ENCODE measurements at places on chromosomes 2 and 18.
A peak's percentile ranks its signal among the peaks of the same experiment; 100 is the strongest.

GRCh38 chr18:8139127-8139527 is 470.1 kb upstream of the RAB12 start:
- ATAC-seq, result no peak

GRCh38 chr2:106184857-106185256 is 9.2 kb downstream of the UXS1 start:
- no peak for ATAC-seq

DNA sequence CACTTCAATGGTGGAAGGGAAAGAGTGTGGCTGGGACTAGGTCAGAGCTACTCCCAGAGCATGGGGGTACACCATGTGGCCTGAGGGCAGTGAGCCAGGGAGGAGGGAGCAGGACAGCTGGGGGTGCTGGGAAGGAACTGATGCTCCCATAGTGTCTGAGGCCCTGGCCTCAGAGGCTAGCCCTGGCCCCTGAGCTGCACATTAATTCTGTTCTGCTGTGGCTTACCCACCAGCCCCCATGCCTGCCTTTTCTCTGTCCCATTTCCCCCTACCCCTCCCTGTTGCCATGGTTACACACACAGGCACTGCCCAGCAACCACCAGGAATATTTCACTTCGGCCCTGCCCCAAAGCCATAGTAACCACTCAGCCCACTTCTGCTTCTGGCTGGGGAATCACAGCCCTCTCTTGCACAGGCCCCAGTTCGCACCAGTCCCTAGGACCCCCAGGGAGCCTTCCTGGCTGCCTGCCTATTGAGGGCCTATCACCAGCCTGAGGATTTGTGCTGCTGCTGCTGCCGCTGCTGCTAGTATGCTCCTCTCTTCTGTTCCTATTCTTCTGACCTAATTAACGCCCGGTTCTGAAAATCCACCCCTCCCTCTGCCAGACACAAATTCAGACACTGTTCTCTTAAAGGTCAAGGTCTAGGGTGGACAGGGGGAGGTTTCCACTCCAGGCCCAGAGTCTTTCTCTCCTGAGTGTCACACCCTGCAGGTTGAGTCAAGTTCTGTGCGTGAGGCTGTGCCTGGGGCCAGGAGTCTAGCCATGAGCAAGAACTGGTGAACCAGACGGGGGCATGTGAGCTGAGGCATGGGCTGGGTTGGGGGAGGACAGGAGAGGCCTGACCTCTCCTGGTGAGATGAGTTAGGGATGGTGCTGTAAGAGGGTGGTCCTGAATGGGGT is 87.1 kb upstream of the MCFD2 start:
- ATAC-seq, result peak; percentile 63

GRCh38 chr18:78890388-78890787 is 89.2 kb upstream of the SALL3 start:
- no peak for ATAC-seq

DNA sequence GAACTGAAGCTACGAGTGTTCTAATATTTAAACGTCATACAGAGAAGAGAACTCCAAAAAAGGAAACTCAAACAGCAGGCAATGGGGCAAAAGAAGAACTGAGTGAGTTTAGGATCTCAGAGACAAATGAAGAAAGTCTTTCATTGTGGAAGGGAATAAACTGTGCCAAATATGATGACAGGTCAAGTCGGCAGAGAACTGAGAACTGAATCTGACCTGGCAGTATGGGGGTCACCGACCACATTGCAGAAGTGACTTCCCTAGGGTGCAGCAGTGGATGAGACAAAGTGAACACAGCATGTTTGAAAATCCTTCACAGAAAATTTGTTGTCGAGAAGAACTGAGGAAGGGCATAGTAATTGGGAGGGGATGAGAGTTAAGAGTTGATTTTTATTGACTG is 55.9 kb downstream of the TTC21B start:
- ATAC-seq, result no peak

GRCh38 chr2:6676241-6676640 is 189.5 kb downstream of the CMPK2 start:
- no peak for ATAC-seq

GRCh38 chr2:239096676-239097427 is 249.0 kb downstream of the TWIST2 start:
- no peak for ATAC-seq

DNA sequence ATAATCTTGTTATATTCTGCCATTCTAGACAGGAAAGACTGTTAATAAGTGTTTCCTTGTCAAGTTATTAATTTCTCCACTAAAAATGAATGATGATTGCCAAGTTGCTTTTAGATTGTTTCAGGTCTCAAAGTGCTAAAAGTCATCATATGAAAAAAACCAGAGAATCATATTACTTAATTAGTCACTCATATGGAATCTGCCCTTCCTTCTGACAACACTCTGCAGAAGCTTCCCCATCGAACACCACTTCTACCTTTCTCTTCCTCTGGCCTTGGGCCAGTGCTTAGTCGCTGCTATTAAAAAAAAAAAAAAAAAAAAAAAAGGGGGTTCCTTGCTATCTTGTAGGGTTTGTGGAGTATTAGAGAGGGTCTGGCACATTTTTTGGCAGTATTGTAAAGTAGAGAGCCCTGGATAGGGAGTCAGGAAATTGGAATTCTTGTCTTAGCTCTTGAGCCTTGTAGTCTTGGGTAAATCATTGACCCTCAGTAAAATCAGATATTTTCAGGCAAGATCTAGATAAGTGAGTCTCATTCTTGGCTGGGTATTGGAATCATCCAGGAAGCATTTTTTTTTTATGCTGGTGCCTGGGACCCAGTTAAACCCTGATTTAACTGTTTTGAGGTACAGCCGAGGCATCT is 141.7 kb upstream of the CCDC68 start:
- peak; percentile 57 for ATAC-seq

DNA sequence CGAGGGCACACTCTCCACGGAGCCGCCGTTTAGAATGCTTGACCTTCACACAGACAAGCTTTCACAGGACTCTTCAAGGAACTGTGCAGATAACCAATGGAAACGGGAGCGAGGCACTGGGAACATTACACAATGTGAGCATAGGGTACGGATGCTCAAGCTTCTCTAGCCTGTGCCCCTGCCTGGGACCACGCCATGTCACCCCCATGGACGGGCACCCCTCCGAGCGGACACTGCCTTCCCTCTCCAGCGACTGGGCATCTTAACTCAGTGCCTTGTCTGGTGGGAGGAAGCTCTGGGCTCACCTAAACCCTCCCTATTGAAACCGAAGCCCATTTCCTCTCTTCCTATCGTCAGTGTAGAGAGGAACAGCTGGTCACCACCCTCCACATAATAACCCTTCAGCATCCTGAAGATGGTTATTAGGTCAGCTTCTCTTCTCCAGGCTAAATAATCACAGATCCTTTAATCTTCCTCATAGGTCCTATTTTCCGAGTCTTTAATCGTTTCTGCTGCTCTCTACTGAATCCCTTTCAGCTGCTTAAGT is 626.7 kb downstream of the GALR1 start:
- no peak for ATAC-seq

- peak; percentile 93 for ATAC-seq
These were observed 1077.9 kb upstream of the PIK3C3 start for GRCh38 chr18:40877096-40877495.

GRCh38 chr2:62727259-62727867 is 21.9 kb downstream of the EHBP1 start:
- ATAC-seq, result no peak

DNA sequence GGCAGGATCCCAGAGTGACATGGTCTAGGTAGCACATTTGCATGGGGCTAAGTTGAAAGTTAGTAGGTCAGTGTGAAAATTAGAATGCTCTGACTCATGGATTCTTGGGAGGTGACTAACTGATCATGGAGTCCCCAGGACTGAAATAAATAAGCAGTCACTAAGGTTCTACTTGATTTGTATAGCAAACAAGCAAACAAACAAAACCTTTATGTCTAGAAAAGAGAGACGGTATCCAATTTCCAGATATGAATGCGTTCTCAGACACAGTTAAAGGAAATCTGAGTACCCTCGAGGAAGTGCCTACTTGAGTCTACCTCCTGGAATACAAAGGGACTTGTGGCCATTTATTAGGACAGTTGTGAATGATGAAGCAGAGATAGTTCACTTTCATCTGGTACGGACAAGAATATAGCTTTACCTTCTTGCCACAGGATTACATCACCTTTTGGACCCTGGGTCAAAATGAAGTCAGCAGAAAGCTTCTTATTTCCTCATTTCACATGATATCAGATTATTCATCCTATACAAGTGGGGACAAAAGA is 54.3 kb upstream of the AGPS start:
- ATAC-seq, result peak; percentile 56

GRCh38 chr2:182038576-182038975 is 52.9 kb downstream of the PPP1R1C start:
- peak; percentile 92 for ATAC-seq

DNA sequence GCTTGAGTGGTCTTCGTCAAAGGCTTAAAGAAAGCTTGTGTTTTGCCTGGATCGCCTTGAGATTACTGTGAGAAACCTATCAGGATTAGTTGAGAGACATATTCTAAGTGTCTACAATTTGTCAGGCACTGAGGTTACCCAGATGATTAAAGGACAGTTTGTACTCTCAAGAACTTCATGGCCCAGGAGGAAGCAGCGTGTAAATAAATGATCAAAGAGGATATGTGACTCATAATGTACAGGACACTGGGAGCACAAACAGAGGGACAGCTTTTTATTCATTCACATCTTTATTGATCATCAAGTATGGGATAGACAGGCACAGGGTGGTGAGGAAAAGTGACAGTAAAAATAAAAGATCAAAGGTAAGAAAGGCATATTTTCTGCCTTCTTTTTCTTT is 152.6 kb upstream of the FSHR start:
- ATAC-seq, result no peak

DNA sequence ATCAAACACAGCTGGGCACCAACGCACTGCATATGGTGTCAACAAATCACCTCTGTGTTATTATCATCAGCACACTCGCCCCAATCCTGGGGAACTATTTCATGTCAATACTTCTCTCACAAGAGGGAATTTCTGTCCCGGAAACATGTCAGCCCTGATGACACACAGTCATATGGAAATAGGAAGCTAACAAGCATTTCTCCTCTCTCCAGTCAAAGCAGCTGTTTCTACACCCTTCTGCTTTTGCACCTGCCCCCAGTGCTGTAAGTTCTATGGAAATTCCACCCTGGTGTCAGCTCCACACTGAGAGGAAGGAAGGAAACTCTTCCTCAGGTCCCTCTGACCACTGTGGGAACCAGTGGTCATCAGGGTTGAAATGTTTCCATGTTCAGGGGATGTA is 447.6 kb upstream of the ID2 start:
- no peak for ATAC-seq

GRCh38 chr2:64019975-64020528 is 824 bp upstream of the VPS54 start:
- peak; percentile 7 for ATAC-seq

- peak; percentile 84 for ATAC-seq
These were observed 182.5 kb downstream of the C1D start for GRCh38 chr2:67880291-67880761.

DNA sequence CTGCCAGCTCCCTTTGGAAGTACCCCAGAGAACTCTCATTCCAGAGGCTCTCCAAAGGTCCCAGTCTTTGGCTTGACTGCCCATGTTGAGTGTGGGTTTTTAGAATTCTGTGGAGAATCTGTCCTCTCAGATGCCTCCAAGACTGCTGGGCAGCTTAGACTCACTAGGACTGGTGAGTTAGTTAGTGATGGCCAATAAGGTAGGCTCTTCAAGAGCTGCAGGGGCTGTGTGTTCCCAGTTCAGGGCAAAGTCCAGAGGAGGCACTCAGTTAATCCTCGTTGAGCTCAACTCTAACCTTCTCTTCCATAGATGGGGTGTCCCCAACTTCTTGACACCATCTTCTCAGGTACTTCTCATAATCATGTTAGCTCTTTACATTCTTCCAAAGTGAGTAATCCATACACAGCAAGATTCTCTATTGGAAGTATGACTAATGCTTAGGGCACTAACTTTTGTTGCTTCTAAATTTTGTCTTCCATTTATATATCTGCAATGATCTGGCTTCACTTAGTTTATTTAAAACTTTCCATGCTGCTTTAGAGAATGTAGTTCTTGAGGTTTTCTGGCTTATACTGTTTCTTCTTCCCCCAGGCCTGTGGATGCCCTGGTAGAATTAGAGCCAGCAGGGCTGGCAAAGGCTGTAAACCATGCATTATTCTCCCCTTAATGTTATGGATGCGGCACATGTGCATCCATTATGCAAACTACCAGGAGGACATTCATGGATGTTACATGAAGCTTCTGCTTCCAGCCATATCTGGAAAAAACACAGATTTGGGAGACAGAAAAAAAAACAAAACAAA is 88.9 kb downstream of the POLE4 start:
- peak; percentile 77 for ATAC-seq

GRCh38 chr2:1186421-1186820 is 226.8 kb upstream of the TPO start:
- no peak for ATAC-seq

DNA sequence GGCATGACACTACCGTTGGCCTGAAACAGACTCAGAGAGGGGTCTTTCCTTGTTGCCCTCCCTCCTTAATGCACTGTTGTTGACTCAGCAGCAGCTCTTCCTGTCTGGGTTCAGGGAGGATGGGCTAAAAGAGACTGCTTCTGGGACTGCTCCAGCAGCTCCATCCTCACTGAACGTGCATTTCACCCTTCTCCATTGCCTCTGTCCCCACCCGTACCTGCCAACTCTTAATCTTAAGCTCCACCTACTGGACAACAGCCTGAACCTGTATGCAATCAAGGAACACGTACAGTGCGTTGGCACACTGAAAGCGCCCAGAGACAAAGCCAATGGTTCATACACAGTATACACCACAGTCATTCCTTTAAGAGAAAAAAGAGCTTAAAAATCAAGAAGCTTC is 230.8 kb upstream of the RAB6C start:
- no peak for ATAC-seq

DNA sequence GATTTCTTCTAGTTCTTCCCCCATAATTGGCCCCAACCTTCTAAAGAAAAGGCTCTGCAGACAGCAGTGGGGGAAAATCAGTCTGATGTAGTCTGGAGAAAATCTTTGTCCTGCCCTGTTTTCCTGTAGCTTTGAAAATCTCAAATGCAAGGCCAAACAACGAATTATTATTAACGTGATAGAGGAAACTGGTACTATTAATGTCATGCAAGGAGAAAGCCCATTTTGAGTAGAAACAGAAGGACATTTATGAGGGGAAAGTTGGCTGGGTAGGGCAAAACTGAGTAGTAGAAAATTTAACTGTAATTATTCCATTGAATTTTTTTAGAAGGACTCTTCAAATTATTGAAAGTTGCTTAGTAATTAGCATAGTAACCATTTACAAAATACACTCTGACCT is 98.8 kb downstream of the FMNL2 start:
- ATAC-seq, result no peak

GRCh38 chr2:160242893-160243564 is 43.0 kb upstream of the ITGB6 start:
- peak; percentile 19 for ATAC-seq

GRCh38 chr2:12318427-12319057 is 398.2 kb upstream of the TRIB2 start:
- ATAC-seq, result peak; percentile 14

GRCh38 chr2:176165370-176166050 is 8.4 kb downstream of the HOXD3 start:
- no peak for ATAC-seq

GRCh38 chr2:215487002-215487372 is 51.1 kb upstream of the FN1 start:
- no peak for ATAC-seq

All from SK-N-SH treated with all-trans-retinoic acid at 6 μM for 48 hours (cell line).